ENCODE measurements at places on chromosomes 4 and X.

DNA sequence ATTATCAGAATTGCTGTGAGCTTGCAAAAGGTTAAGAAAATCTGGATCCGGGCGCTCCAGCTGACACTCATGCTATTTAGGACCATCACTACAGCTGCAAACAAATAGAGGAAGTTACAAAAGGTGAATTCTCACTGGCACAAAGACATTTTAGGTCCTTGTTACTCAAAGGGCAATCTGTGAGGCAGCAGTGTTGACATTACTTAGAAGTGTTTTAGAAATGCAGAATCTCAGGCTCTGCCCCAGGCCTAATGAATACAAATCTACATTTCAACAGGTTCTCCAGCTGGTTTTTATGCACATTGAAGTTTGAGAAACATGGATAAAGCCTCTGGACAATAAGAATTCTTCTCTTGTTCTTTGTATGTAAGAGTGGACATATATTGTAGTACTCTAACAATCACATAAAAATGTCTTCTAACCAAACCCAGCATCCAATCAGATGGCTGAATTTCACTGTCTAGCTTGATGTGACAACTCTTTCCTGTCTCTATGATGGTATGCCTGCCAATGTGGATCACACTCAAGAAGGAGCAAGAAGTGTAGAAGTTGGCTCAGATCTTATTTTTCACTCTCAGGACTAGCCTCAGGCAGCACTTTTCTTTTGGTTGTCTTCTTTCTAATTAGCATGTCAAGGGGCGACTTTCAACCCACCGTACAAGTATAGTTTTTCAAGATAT, 18.8 kb downstream of the SLC7A11 start:
- no peak for DNase-seq

DNA sequence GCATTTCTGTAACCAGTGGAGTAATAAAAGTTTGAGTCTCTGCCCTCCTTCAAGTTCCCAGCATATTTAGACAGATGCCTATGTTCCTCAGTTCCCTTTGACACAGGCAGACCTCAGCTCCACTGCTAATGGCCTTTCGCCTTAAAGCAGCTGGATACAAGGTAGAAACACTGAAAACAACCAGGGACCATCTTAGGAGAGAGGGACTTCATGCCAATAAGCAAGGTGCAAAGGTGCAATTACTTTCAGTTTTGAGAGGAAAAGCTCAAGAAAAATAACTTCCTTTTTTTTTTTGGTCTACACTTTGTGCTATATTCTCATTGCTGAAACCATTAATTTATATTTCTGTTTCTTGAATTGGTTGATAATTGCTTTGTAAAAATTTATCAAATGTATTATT, 781.9 kb upstream of the GALNTL6 start:
- DNase-seq: no peak

DNA sequence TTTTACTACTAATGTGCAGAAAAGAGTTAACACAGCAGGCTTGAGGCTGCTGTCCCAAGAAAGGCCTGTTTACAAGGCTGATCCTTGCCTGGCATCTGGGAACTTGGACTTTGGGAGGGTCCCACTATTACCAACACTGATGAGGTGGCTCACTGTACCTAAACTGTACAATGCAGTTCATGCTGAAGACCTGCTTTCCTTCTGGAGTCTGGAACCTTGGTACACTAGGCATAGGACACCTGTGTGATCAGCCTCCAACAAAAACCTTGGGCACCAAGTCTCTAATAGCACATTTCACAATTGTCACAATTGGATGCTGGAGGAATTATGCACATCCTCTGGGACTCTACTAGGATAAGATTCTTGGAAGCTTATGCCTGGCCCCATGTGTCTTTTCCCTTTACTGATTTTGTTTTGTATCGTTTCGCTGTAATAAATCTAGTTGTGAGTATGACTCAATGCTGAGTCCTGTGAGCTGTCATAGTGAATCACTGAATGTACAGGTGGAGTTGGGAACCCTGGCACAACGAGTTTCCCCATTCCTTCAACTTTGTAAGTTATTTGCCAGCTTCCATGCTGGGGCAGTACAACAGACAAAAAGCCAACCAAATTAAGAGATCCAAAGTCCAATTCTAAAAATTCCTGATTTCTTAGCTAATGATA, 45.9 kb downstream of the TEC start:
- DNase-seq: no peak

DNA sequence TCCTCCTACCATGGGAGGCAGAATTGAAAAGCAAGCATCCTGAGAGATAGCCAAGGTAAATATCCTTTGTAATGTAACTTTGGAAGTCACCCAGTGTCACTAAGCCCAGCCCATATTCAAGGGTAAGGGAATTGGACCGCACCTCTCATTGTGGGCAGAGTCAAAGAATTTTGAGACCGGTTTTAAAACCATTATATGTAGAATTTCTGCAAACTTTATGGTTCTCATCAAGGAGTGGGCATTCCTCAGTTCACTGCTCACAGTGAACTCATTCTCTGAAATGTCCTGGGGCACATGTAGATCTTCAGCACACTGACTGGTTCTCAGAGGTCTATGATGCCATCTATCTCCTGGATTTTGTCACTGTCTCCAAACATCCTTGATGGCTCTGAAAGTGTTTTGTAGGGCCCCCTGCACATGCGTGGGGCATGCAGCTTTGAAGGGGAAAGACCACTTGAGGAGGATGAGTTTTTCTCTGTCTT, 35.3 kb upstream of the CHRNA9 start:
- DNase-seq: no peak

DNA sequence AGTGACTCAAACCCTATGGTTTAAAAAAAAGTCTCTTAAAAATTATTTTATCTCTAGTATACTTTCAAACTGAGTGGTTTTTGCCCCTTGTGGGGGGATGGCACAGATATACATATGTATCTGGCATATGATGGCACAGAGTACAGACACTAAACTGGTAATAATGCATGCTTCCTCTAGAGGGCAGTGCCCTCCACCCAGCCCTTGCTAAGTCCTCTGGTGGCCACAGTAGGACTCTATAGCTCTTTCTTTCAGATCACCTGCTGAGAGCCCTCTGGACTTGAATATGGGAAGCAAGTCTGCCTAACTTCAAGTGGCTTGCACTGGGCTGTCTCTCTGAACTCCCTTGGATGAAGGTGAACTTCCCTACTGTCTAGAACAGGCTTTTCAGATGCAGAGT, 66.3 kb downstream of the TSPAN7 start:
- peak; percentile 5 for DNase-seq

GRCh38 chrX:110241816-110242215, 76.1 kb downstream of the AMMECR1 start:
- DNase-seq: no peak

DNA sequence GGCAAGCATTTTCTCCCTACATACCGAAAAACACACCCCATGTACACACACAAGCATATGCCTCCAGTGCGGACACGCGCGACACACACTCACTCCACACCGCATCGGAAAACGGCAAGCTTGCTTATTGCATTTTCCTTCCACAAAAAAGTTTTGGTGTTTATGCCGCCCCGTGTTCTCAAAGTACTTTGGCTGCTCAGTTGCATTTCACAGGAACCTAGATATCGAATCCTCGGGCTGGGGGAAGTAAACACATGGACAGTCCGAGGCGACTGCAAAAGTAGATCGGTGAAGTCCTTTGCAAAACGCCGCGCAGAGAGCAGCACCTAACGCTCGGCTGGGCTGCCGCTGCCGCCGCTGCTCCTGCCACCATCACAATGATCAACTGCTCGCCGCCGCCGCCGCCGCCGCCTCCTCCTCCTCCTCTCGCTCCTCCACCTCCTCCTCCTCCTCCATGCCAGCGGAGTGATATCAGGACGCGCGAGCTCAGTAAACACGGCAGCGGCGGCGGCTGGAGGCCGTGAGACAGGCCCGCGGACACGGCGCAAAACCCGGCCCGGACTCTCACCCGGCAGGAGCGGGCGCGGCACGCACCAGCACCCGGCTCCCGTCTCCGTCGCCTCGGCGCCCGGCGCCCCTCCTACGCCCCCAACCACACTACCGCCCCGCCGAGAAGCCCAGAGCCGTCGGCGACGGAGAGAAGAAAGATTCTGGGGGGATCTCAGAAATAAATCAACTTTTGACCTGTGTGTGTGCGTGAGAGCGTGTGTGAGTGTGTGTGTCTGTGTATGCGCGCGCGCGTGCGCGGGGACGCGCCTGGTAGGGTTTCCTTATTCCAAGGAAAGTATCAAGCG, at the start of gene MAML3:
Gene MAML3 (minus strand): TSS at position 467 of the 854 bp plus-strand sequence. CDS start 857 bp downstream, outside the sequence.
- peak; percentile 87 for DNase-seq

GRCh38 chr4:102055805-102056204, 265.3 kb downstream of the BANK1 start:
- DNase-seq: no peak

DNA sequence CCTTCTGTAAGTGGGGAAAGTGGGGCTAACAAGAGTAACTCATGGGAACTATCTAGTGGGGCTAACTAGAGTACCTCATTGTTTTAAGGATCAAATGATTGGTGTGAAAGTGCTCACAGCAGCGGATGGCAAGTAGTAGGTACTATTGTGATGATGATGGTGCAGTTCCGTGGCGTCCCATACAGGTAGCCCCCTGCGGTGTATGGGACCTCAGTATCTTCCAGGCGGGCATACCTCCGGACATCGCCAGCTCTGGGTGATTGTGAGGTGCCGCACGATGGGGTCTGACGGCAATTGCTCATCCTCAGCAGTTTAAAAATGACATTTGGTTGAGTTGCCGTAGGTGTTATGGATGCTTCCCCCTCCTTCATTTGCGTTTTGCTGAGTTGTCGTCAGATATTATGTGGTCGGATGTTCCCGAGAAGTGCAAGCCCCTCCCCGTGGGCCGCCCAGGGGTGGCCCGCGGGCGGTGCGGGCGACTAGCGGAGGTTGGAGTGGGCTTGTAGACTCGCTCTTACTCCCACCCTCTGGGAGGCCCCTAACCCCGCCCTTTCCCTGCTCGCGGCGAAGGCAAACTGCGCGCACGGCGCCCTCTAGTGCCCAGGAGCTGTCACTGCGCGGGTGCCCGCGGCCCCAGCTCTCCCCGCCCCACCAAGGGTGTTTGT, 18.3 kb upstream of the GPR101 start:
- DNase-seq: peak; percentile 80

GRCh38 chr4:78691971-78692821, 84.0 kb upstream of the BMP2K start:
- DNase-seq: no peak

GRCh38 chrX:27968878-27969277, 12.4 kb downstream of the DCAF8L1 start:
- DNase-seq: no peak

DNA sequence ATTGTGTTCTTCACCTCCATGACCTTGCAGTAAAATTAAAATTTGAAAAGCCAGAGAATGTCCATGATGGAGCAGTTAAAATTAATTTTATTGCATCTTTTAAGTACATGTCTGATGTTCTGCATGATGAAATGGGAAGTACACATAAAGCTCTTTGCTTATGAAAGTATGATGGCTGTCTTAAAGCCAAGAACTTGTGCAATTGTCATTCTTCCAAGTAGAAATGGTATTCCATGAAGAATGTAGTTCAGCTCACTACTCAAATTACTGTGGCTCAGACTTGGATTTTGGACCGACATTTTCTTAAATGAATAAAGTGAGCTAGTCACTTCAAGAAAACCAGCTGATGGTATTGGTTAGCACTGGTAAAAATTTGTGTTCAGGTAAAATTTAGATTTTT, 161.7 kb upstream of the CXCL13 start:
- no peak for DNase-seq

- DNase-seq: no peak
Measured at GRCh38 chr4:122000849-122001248, 49.0 kb upstream of the TRPC3 start.

- no peak for DNase-seq
Measured at GRCh38 chr4:26879805-26880204, 19.2 kb downstream of the STIM2 start.

DNA sequence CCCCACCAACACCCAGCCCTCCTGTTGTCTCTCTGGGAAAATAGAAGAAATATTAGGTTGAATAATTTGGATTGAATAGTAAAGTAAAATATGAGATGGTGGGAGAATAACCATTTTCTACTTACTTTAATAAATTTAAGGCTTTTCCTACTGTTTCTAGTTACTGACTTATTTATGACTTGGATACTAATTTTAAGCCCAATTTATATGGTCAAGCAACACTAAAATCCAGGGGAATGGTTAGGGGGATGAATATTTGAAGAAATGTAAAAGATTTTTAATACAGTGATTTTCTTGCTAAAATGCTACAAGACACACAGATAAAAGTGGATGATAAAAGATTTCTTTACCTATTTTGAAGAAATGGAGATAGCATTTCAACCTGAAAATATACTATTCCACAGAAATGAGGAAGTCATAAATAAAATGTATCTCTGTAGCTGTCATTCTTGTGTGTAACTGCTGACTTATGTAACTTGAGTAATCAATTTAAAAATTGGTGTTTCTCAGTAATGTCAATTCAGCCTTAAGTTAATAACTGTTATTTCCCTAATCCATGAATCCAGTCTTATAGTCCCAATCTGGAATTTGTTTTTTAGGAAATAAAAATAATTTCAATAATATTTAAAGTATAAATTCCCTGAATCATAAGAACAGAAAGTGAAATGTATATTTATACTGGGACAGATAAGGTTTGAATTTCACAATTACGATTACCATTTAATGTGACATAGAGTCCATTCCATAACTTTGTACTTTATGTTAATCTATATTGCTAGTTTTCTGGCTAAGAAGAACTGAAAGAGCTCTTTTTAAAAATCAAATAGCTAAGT, 24.3 kb upstream of the IL2 start:
- no peak for DNase-seq

DNA sequence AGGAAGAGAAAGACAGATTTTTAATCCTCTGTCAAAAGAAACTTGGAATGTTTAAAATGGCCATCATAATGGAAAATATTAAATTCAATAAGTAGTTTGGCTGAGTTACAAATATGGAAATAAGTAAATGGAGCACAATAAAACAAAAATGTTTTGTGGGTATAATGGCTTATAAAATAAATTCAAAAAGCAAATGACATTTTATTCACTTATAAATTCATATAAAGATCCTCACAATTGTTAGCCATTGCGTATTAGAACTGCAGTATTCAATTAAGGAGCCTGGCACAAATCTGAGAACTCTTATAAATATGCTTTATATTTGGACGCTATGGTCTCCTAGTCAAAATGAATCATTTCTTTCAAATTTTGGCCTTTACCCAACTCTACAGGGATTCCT, 339.0 kb upstream of the PABPC4L start:
- no peak for DNase-seq

DNA sequence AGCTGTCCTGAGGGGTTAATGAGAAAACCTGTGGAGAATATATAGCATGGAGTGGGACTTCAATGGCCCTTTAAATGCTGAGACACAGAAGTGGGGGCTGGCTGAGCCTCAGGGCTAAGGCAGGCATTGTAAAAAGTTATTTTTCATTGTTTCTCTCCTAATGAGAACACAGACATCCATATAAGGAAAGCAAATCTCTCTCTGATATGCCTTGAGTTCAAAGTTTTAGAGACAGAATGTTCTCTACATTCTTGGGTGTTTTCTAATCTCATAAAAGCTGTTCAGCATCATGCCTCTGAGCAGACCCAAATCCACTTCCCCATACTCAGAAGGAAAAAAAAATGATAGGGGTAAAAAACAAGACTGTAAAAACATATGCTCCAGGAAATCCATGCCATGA, 16.8 kb upstream of the RAB40A start:
- DNase-seq: no peak

DNA sequence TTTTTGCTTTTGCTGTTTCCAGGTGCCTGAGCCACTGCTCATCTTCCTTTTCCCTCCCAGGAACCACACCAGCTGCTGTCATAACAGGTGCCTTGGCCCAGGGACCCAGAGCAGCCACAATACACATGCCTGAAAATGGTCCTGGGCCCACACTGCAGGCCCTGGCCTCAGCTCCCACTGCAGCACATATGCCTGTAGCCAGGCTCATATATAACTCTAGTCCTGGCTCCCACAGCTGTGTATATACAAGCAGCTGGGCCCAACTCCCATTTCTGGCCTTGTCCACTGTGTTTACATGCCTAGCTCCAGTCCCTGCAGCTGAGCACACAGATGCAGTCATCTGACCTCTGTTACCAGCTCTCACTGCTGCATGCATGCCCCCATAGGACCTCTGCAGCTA, 930.5 kb downstream of the ADGRL3 start:
- no peak for DNase-seq
